ENCODE measurements at places on chromosomes 5 and 9. TPM values are rescaled to one million over a fixed set of nuclear protein-coding genes. Genes with fewer than 3 reads are reported as not detected.
A peak's percentile ranks its signal among the peaks of the same experiment; 100 is the strongest.

GRCh38 chr5:77777281-77777892 lies 1.2 kb upstream of the TBCA start:
- peak; percentile 52 for DNase-seq

DNA sequence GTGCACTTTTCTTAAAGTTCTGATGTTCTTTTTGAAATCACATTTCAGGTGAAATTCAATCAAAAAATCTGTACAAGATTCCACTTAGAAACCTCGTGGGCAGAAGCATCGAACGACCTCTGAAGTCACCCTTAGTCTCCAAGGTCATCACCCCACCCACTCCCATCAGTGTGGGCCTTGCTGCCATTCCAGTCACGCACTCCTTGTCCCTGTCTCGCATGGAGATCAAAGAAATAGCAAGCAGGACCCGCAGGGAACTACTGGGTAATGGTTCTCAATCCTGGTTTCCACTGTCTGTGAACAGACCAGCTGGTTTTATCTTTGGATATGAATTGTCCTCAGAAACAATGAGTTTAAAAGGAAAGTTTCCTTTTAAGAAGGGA lies 8.1 kb upstream of the SLC2A8 start:
- no peak for DNase-seq

DNA sequence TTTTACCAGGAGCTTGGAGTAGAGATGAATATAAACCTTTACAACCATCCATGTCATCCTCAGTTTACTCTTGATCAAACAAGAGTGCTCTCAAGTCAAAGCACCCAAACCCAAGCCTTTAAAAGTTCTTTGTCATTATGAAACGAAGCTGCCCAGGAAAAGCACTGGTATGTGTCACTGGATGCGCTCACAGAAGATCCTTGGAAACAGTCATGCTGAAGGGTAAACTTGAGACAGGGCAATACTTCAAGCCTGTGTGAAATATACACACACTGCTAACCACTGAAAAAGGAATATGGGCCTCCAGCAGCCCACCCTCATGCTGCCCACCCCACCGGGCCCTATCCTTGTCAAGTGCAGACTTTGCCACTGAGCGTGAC lies 84.5 kb downstream of the PRRT1B start:
- DNase-seq, result no peak

OSMR gene
- total RNA-seq, result 21.9 TPM

GRCh38 chr5:157549954-157550549 lies 25.5 kb downstream of the ADAM19 start:
- peak; percentile 75 for DNase-seq

- peak; percentile 39 for DNase-seq
Measured at GRCh38 chr9:109969011-109969410, 189.0 kb downstream of the PALM2AKAP2 start.

- no peak for DNase-seq
Measured at GRCh38 chr9:7988644-7989280, 189.2 kb upstream of the DMAC1 start.

SH3TC2 gene
- 24.0 TPM for total RNA-seq

PHAX gene
- total RNA-seq, result 60.4 TPM

GRCh38 chr9:89999176-89999533 lies 394.3 kb downstream of the GADD45G start:
- DNase-seq, result no peak

BAAT gene
- 0.03 TPM for total RNA-seq

GRCh38 chr9:116030517-116030916 lies 123.1 kb upstream of the PAPPA start:
- no peak for DNase-seq

SAXO1 gene
- total RNA-seq, result not detected

NIPSNAP3A gene
- 22.6 TPM for total RNA-seq

DNA sequence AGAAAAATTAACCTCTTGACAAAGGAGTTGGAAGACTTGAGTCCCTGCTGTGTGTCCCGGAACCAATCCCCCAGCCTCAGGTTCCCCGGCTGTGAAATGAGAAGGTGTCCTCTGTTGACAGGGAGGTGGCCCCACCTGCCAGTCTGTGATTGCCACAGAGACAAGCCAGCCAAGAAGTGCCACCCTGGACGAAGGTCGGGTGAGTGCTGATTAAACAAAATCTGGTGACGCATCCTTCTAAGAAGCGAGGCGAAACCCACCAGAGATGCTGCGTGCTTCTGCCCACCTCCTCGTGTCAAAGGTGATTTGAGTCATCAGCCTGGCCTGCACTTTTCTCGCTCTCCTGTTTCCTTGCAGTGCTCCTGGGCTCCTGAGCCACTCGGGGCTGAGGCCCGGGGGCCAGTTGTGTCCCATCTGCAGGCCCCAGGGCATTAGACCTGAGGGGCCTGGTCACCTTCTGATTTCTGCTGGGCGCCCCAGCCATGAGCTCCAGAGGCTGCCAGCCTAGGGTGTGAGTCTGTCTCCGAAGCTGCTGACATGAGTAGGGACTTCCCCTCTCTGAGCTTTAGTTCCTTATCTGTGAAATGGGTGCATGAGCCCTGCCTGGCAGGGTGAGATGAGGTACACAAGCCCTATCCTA lies 28.7 kb downstream of the NEK6 start:
- peak; percentile 95 for DNase-seq

GDA gene
- total RNA-seq, result not detected

KCNV2 gene
- total RNA-seq, result not detected

DNA sequence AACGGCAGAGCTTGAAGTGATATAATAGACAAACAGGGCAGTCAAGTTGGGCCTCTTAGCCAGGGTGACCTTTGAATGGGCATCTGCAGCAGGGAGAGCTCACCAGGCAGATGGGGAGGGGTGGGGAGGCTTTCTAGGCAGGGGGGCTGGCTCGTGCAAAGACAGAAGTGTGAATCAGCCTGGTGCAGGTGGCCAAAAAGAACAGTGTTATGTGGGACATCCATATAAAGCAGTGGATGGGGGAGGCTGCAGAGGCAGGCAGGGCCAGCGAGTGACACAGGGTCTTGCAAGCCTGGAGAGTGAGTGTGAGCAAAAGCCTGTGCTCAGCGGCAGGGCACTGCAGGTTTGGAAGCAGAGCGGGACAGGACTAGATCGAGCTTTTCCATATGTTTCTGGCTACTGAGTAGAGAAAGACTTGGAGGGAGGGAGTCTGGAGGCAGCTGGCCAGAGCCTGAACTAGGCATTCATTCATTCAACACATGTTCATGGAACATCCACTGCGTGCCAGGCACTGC lies 14.2 kb upstream of the TTLL11 start:
- no peak for DNase-seq

- no peak for DNase-seq
Measured at GRCh38 chr5:68032216-68032762, 183.3 kb upstream of the PIK3R1 start.

KIF20A gene
- 99.6 TPM for total RNA-seq

- no peak for DNase-seq
Measured at GRCh38 chr5:134533115-134533815, 7.8 kb downstream of the JADE2 start.

DNA sequence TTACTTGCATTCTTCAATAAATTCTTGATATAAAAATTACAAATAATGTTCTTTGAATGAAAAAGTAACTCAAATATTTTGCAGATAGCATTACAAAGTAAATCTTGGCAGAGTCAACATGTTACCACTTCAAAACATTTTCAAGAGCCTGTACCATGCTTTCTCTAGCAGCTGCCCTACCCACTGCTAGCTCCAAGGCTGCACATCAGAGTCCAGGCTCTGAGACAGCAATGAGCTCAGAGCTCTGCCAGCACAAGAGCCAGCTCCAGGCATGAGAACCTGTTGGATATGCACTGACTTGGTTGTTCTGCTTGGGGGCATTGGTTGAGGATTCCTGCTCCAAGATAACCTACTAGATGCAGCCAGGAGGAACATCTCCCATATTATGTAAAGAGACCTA lies 211.3 kb upstream of the HAPLN1 start:
- DNase-seq, result no peak

CD14 gene
- total RNA-seq, result not detected

- DNase-seq, result no peak
Measured at GRCh38 chr9:125646217-125646616, 60.8 kb downstream of the MAPKAP1 start.

- no peak for DNase-seq
Measured at GRCh38 chr5:116864157-116864837, 289.7 kb upstream of the SEMA6A start.

- no peak for DNase-seq
Measured at GRCh38 chr9:119938871-119939270, 569.6 kb upstream of the BRINP1 start.

DNA sequence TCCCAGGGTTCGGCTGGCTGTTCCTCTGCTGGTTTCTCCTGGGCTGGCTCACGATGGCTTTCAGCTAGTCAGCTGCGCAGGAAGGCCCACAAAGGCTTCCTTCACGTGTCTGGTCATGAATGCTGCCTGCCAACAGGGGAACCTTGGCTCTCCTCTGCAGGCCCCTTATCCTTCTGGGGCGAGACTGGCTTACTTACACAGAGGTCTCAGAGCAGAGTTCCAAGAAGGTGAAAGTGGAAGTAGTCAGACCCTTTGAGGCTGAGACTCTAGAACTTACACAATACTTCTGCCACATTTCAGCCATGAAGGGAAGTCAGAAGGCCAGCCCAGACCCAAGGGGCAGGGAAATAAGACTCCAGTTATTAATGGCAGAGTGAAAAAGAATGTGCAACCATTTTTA lies 99.5 kb downstream of the LHFPL2 start:
- DNase-seq, result no peak

- DNase-seq, result no peak
Measured at GRCh38 chr9:10080012-10080411, 532.8 kb downstream of the PTPRD start.

GTF3C4 gene
- total RNA-seq, result 23.1 TPM

DNA sequence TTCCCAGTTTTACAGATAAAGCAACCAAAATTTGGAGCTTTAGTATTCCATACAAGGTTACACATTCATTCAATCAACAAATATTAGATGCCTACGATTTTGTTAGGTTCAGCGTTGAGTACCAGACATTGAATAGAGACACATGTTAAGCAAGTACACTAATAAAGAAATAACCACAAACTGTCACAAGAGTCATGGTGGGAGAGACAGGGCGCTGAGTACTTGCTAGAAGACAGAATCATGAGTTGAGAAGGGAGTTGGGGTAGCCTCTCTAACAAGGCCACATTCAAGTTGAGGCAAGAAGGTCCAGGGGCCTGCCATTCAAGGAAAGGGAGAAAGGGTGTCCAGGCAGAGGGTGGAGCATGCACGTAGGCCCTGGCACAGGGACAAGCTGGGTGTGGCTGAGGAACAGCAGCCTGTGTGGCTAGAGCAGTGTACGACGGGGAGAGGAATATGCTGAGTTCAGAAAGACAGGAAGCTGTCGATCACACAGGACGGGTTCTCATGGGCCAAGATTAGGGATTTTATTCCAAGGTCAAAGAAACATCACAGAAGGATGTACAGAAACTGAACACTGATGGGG lies 17.0 kb downstream of the CDK5RAP2 start:
- no peak for DNase-seq

GRCh38 chr9:87875831-87876545 lies 6.7 kb upstream of the SPATA31E1 start:
- DNase-seq, result no peak

DNA sequence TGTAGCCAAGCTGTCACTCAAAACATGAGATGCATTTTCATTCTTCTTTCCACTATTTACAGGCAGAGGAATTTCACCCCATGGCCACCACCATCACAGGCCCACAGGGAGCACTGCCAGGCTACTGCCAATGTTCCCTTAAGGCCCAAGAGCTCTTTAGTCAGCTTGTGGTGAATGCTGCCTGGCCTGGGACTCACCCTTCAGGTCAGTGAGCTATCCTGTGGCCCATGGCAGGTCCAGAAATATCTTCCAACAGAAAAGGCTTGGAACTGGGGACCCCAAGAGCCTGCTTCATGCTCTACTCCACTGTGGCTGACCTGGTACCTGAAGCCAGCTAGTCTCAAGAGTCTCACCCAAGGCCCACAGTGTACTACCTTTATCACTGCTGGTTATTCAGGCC lies 1518.7 kb upstream of the CDH9 start:
- no peak for DNase-seq

UNC13B gene
- total RNA-seq, result 9.5 TPM

LECT2 gene
- not detected for total RNA-seq

SOX30 gene
- not detected for total RNA-seq

GRCh38 chr5:74196233-74196632 lies 444.3 kb downstream of the ENC1 start:
- no peak for DNase-seq

DNA sequence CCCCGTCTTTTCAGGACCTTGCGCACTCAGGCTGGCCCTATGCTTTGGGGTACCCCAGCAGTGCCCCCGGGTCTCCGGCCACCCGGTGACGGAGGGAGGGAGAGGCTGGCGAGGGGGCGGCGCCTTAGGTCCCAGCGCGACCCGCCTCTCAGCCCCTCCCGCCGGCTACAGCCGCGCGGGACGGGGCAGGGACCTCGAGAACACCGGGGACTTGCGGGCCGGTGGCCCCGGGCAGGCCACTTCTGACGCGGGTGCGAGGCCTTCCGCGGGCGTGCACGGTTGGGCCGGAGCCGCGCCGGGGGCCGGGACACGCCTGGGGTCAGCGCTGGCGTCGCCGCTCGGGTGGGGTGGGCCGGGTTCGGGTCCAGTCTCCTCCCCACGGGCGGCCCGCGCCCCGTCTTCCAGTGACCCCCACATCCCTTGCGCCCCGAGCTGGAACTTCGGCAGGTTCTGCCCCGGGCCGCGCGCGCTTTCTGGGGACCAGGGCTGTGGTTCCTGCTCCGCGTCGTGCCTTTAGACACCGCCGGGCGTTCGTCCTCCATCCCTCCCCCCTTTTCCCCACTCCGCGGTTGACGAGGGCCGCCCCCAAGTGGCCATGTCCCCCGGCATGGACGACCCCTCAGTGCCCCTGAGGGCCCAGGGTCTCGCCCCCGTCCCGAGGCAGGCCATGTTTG lies 3.8 kb upstream of the SQSTM1 start:
- no peak for DNase-seq

DNA sequence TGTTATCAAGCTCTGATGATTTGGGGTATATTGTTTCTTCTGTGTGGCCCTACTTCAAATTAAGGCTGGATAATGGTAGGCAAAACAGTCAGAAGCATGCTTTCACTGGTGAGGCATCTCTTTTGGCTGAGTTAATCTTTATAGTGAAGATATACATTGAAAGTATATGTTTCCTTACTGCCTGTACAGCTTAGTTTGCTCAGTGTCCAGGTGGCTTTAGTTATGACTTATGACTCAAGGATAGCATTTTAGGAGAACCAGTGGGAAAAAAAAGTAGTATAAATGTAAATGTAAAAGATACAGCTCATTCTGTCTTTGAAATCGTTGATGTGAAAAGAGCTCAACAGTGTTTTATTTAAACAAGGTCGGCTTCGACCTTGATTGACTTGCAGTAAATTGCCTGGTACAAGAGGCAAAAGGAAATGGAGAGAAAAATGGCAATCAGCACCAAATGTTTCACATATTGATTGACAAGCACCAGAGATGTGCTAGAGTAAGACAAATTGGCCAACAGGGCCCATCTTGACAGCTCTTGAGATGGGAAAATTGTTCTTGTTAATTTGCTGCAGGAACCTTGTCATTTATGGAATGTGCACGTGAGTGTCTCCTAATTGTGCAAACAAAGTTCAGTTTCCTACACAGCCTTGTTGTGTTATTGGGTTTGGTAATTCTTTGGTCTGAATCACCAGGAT lies 447.4 kb upstream of the WWC1 start:
- DNase-seq, result no peak

GRCh38 chr5:94908889-94909480 lies 290.5 kb downstream of the SLF1 start:
- peak; percentile 8 for DNase-seq

- no peak for DNase-seq
Measured at GRCh38 chr9:21883642-21884041, 81.2 kb downstream of the MTAP start.

SLC9A3 gene
- 5.5 TPM for total RNA-seq

- DNase-seq, result peak; percentile 86
Measured at GRCh38 chr5:122099060-122099790, 21.2 kb upstream of the LOX start.

GRCh38 chr9:73176450-73176875 lies 24.8 kb downstream of the ANXA1 start:
- DNase-seq, result peak; percentile 95

PAPPA gene
- 5.4 TPM for total RNA-seq

GRPEL2 gene
- total RNA-seq, result 28.0 TPM
